Effector memory CD8-positive, alpha-beta T cell (primary cell): ENCODE measurements at places on chromosomes 11 and 22.

DNA sequence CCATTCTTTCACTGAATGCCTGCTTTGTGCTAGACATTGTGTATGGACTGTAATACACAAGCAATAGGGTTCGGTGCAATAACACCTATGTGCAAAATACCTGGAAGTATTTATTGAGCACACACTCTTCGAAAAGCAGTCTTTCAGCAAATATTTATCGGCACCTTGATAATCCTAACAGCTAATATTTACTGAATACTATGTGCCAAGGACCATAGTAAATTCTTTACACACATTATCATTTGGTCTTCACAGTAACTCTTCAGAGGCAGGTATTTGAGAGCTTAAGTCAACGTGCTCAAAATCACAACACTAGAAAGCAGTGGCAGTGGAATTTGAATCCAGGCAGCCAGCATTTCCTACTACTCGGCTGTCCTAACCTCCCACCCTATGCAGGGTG lies 2.2 kb downstream of the B3GNT6 start:
- DNase-seq, result no peak

GRCh38 chr11:64489831-64490441 lies 101.1 kb upstream of the SLC22A12 start:
- DNase-seq, result peak; percentile 15

- DNase-seq, result no peak
These were observed 15.8 kb downstream of the BLID start for GRCh38 chr11:122100037-122100755.

DNA sequence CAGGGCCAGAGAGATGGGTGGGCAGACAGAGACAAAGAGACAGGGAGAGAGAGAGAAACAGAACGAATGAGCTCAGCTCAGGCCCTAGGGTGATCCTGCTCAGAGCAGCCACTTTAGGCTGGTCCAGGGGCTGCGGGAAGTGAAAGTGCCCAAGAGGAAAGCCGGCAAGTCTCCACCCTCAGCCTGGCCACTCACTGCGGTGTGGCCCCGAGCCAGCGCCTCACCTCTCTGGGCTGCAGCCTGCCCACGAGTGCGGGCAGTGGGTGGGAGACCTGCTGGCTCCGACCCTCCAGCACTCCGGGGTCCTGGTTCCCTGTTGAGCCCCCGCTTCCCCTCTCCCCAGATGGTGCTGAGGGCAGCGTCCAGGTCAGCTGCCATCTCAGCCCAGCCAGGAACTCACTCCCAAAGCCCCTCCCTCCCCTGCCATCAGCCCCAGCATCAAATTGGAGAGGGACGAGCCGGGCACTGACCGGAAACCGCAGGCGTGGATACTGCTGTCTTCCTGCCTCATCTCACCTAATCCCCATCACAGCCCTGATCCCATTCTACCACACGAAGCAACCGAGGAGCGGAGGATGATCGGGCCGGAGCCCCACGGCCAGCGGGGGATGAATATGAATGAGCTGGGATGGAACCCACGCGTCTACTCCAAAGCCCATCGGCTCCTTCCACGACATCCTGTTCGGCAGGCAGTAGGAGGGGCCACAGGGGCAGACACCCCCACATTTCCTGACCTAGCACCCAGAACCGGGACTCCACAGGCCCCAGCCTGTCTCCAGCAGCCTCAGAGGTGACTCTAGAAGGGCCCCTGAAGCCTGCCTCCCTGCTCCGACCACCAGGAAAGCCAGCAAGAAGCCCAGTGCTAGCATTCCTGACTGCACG lies 16.9 kb downstream of the ELFN2 start:
- no peak for DNase-seq

GRCh38 chr11:130416906-130417305 lies 11.5 kb downstream of the ADAMTS8 start:
- DNase-seq, result no peak

- no peak for DNase-seq
These were observed 8.0 kb downstream of the POU2AF1 start for GRCh38 chr11:111370902-111371578.

- DNase-seq, result no peak
These were observed 60.4 kb downstream of the SFI1 start for GRCh38 chr22:31556627-31557203.
